ENCODE measurements at places on chromosomes 7 and 10.

DNA sequence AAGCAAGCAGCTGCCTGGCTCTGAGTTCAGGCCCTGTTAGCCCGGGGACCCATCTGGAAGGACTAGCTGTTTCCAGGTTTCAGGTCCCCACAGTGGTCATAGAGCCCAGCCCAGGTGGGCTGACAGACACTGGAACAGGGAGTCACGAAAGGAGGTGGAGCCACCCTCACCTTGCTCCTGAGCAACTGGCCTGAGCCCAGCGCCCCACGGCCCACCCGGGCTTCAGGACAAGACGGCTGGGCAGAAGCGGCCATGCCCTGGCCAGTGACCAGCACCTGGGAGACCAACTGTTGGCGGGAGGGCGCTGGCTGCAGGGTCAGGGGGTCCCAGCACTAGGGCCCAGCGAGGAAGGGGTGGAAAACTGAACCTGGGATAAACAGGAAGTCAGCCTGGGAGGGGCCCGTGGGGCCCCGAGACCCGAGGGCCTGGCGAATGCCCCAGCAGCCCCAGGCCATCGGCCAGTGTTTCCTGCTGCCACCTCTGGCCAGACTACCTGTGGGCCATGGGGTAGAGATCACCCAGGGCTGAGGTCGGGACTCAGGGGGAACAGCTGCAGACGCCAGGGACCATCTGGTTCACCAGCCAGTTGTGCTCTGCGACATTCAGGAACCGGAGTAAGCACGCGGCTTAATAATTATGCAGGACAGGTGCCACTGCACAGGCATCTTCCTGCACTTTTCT is 282.1 kb upstream of the PPP2R2D start:
- DNase-seq, result no peak

DNA sequence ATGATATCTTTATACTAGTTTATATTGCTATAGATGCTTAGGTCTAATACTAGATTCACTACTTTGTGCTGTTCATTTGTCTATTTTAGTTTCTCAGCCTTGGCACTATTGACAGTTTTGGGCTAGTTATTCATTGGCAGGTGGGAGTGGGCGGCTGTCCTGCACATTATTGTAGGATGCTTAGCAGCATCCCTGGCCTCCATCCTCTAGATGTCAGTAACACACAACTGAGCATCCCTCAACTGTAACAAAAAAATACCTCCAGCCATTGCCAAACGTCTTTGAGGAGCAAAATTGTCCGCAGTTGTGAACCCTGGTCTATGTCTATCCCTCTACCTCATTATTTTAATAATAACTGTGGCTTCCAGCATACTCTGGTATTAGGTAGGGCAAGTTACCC is 34.4 kb upstream of the PNLIP start:
- no peak for DNase-seq

DNA sequence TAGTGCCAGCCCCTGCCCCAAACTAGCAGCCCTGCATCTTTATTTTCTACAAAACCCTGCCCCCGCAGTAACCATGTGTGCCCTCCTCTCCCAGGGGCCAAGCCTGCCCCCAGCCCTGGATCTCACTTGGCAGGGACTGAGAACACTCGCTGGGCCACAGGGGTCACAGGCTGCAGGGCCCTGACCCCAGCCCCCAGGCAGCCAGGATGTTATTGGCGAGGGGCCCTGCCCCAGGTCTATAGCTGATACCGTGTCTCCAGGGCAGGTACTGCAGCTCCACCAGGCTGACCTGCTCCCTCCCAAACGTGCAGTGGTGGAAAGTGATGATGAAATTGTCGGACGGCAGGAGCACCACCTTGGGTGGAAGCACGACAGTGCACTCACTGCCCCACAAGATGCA is 35.9 kb upstream of the TUBB8 start:
- DNase-seq, result no peak

GRCh38 chr7:24863626-24864025 is 106.4 kb upstream of the GSDME start:
- DNase-seq, result no peak

- no peak for DNase-seq
Observed at GRCh38 chr10:3173171-3173878, 743 bp upstream of the PITRM1 start.

DNA sequence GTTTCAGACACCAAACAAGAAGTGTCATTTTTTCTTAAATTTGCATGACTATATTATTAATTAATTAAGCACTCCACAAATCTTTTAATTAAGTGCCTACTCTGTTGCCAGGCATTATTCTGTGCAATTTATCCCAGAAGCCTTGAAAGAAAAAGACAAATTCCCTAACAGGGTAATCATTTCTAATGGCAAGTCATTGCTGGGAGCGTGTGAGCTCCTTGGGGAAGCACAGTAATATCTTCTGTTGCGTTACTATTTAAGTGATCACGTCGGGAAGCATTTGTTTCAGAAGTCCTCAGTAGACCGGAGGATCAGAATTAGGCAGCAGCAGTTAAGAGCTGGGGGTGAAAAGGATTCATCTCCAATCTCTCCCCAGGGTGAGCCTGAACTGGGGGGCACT is 276.8 kb upstream of the RNF32 start:
- DNase-seq, result no peak

- DNase-seq, result no peak
Observed at GRCh38 chr7:37197108-37197507, 251.6 kb downstream of the ELMO1 start.

DNA sequence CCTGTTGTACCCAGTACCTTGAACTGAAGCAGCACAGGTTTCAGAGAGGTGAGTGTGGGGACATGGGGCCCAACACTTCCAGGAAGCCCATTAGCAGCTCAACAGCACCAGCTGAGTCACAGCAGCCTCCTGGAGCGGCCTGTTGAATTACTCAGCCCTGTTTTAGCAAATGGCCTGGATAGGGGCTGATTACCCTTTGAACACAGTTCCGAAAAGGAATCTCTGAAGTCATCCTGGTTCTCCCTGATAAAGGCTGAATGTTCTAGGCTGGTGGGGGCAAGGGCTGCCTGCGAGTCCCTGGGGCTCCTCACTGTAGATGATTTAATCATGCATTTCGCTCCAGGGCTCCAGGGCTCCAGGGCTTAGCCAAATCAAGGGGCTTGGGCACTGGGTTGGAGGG is 287.5 kb downstream of the GRID1 start:
- DNase-seq, result no peak

DNA sequence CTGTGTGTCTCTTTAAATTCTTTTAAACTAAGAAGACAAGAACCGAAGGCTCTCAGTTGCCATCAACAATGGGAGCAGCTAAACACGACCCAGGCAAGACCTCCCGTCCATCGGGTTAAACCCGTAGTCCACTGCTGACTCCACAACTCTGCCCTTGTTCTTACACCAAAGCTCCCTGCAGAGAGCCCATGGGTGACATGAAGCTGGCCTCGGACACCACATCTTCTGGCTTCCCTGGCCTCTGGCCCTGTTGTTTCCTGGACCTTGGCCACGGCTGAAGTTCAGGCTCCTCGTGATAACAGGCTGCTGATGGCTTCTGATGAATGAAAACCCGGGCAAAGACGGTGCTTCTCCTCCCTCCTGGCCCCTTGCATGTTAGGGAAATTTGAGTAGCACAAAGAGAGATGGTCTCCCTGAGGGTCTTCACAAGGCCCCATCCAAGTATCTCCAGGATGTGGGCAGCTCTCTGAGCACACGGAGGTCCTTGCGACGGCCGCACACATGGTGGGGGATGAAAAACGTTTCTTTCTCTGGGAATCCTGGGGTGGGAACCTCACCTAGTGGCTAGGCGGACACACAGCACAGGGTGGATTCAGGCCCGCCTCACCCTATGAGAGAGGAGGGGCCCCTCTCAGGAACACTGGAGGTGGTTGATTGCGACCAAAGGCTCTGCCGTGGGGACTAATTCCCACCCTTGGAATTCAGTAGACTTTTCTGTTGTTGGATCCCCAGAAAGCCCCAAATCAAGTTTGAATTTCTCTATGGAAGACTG is 271.1 kb downstream of the ADARB2 start:
- DNase-seq, result no peak

GRCh38 chr10:91891125-91892001 is 17.9 kb downstream of the FGFBP3 start:
- no peak for DNase-seq

GRCh38 chr10:26960308-26960707 is 99.5 kb upstream of the ABI1 start:
- DNase-seq, result no peak

- DNase-seq, result no peak
Observed at GRCh38 chr10:130243015-130243414, 106.8 kb downstream of the GLRX3 start.

- DNase-seq, result no peak
Observed at GRCh38 chr10:86340176-86340990, 26.2 kb downstream of the GRID1 start.

- DNase-seq, result no peak
Observed at GRCh38 chr10:99484626-99485581, 47.8 kb upstream of the NKX2-3 start.

DNA sequence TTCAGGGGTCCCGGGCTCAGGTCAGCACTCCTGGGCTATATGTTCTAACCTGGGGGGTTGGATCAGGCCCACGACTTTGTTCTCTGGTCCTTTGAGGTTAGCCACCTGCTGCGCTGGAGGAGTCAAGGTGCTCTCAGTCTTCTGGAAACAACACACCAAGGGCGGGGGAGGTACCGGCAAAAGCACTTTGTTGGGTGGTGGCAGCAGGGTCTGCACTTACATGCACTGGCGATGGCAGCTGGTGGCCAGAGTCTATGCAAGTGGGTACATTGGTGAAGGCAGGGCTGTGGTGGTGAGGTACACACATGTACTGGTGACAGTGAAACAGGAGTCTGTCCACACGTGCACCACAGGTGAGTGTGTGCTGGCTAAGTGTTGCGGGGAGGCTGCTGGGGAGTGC is 194.2 kb upstream of the MAGI2 start:
- no peak for DNase-seq

GRCh38 chr10:88386204-88386788 is 196.8 kb downstream of the RNLS start:
- DNase-seq, result no peak

DNA sequence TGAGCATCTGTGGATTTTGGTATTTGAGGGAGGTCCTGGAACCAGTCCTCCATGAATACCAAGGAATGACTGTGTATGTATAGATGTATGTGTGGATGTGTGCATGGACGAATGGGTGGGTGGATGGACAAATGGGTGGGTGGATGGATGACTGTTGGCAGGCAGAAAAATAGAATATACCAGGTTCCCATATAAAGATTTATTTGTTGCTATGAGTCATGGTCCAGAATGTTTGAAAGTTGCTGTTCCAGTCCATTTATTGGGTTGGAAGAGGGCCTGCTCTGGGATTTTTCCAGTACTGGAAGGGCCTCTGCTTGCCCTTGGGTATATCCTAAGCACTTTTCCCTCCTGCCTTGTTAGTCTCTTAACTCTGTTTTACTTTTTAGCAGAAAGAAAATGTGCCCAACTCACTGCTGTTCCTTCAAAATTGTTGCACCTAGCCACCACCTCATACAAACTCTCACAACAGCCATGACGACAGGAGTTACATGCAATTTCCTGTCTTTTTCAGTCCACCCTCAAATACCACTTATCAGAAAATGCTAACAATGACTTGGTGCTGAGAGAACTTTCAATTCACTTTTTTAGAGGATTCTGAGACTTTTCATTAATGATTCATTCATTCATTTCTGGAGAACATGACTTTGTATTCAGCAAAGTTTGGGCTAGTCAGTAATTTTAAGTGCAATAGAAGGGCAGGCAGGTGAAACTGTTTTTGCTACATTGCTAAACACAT is 108.1 kb downstream of the EEPD1 start:
- DNase-seq, result no peak

GRCh38 chr10:58952747-58953466 is 223.5 kb upstream of the PHYHIPL start:
- no peak for DNase-seq

DNA sequence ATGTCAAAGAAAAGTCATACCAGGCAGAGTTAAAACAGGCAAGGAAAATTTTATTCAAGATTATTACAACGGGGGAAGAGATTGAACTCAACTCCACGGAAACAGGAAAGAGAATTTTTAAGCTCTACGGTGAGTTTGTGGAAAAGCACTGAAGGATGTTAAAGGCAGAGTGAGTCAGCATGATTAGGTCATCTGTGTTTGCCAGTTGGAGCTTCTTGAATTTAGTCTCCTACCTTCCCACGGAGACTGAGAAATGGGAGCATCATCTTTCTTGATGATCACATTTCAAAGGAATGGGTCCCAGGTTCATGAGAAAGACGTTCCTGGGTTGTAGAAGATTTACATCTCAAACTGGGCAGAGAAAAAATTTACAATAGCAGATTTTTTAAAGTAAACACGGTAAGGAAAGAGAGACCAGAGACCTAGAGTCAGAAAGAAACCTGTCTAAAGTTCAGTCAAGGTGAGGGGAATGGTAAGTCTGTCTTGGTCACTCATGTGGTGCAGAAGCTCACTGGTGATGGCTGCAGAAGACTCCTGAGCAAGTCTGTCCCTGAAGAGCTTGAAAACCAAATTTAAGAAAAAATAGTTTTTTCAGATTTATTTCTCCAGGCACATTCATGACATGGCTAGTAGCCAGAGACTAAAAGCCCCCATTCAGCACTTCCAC is 516.9 kb upstream of the LRRN3 start:
- DNase-seq, result no peak

GRCh38 chr10:38093816-38094157 is 350 bp upstream of the ZNF37A start:
- DNase-seq, result no peak
